NCI-H1436 (cell line): ENCODE measurements at places on chromosomes 7 and 10.

- DNase-seq: no peak
Measured at GRCh38 chr7:112575864-112576263, 95.1 kb downstream of the LSMEM1 start.

- DNase-seq: no peak
Measured at GRCh38 chr10:108872854-108873253, 1050.5 kb downstream of the XPNPEP1 start.

DNA sequence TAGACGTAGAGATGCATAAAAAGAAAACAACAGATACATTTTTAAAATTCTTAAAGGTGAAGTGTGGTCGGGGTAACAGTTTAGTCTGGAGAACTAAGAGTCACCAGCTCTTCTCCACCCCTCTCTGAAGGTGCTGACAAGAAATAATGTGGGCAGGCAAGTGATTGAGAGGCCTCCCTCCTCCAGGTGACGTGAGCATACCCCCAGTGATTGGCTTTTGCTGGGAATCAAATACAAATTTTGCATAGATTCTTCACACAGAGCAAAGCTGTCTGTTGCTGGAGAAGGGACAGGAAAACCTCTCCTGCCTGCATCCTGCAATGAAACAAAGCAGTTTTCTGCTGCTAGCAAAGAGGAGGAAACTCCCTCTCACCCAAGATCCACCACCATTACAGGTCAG, 115.0 kb downstream of the DGKB start:
- no peak for DNase-seq

DNA sequence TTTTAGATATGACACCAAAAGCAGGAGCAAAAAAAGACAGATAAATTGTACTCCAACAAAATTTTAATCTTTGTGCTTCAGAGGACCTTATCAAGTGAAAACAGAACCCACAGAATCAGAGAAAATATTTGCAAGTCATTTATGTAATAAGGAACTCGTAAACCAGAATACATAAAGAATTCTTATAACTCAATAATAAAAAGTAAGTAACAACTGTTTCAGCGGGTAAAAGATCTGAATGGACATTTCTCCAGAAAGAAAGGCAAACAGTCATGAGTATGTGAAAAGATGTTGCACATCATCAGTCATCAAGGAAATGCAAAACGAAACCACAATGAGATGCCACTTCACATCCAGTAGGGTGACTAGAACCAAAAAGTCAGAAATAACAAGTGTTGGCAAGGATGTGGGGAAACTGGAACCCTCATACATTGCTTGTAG, 167.7 kb upstream of the KCTD7 start:
- no peak for DNase-seq

GRCh38 chr7:46776790-46777189, 805.1 kb downstream of the TNS3 start:
- DNase-seq: no peak

- DNase-seq: no peak
Measured at GRCh38 chr7:20079080-20079479, 138.1 kb downstream of the MACC1 start.

DNA sequence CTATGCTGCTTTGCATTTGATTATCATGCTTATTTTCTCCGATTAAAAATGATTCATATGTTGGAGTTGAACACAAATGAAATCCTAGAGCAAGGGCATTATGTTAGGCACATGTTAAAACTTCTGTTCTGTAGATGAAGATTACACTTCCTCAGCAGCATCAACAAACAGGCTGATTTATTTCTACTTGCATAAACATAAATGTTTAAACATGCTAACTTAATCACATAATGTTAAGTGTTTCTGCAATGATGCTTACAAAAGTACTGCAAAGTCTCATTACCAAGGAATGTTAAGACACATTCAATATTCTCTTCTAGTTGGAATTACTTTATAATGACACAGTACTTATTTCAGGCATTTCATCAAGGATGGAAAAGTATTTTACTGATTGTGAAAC, 770.8 kb downstream of the ANKRD7 start:
- no peak for DNase-seq

DNA sequence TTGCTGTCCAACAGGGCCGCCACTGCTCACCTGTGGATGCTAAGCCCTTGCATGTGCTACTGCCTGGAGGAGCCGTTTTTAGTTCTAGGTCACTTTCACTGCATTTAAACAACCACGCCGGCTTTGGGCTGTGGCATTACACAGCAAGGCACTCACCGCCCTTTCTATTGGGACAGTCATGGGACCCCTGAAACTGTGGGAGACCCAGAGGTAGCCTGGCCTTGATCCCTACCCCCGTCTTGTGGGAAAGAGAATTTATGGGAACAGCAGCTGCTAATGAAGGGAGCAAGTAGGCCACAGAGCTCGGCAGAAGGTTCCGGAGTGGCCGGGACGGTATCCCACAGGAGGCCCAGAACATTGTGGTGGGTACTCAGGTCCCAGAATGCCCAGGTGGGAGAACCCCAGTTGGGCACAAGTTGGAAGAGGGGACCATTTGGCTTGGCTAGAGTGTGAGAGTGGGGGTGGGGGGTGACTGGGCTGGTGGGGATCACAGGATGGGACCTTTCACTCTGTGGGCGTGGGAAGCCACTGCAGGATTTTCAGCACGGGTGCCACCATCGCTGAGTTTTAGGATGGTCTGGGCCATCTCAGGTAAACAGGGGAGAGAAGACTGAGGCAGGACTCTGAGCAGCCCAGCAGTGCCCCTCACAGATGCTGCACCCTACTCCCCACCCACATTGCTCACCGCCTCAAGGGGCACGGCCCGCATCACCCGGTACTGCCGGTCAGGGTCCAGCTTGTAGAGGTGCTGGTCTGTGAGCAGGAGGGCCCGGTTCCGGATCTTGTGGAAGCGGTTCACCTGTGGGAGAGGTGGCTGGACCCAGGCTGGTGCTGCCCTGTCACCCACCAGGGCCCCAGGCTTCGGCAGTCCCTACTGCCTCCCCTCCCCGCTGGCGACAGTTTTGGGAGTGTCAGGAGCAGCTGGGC, 15.2 kb downstream of the MYO1G start:
- no peak for DNase-seq

- no peak for DNase-seq
Measured at GRCh38 chr10:62451611-62451975, 77.4 kb downstream of the ZNF365 start.

DNA sequence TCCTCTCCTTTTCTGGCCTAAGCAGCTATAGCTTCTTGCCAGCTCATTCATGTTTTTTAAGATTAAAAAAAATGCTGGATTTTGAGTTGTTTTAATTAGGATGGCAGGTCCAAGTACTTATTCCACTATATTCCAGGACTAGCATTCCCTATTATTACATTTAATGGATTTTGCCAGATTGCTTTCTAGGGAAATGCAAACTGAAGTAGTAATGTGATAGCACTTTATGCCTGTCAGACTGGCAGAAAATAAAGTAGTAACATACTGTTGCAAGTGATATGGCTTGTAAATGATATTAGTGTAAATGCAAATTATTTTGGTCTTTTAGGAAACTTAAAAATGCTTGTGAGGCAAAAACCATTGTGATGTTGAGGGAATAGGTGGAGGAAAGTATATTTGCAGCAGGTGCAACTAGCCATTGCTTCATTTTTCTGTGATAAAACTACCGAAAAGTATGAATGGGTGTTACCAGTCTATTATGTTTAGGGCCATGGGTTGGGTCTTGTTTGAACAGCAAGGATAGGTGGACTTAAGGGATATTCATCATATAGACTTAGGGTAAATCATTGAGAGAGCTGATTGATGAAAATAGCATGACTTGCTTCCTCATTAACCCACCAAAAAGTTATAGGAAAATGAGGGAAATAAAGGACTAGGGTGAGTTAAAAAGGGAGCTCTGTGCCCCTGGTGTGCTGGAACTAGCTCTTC, 19.9 kb downstream of the ZNRF2 start:
- DNase-seq: no peak

GRCh38 chr10:35451151-35452016, 115.1 kb downstream of the CCNY start:
- no peak for DNase-seq

- no peak for DNase-seq
Measured at GRCh38 chr7:143902332-143902899, 440 bp upstream of the TCAF1 start.

GRCh38 chr7:51543801-51544553, 227.4 kb upstream of the COBL start:
- DNase-seq: no peak

GRCh38 chr7:99837649-99838361, 10.0 kb downstream of the CYP3A43 start:
- DNase-seq: no peak

GRCh38 chr7:130736298-130736900, 2.4 kb upstream of the KLF14 start:
- DNase-seq: no peak

GRCh38 chr10:97676770-97677581, 10.1 kb downstream of the AVPI1 start:
- peak; percentile 74 for DNase-seq

DNA sequence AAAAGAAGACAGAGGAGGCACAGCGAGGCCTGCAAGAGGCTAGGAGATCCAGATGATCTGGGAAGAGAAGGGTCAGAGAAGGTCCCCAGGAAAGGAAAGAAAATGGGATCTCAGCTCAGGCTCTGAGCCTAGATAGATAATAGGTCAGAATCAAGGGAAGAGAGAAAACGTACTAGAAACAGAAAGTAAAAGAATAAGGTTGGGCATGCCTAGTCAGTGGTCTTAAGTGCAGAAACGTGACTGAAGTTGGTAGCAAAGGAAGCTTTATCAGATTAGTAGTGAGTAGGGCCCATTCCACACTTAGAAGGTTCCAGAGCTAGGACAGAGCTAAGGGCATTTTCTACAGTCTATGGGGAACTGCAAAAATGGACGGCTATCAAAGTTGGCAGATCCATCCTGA, 84.8 kb upstream of the ASAH2 start:
- no peak for DNase-seq

DNA sequence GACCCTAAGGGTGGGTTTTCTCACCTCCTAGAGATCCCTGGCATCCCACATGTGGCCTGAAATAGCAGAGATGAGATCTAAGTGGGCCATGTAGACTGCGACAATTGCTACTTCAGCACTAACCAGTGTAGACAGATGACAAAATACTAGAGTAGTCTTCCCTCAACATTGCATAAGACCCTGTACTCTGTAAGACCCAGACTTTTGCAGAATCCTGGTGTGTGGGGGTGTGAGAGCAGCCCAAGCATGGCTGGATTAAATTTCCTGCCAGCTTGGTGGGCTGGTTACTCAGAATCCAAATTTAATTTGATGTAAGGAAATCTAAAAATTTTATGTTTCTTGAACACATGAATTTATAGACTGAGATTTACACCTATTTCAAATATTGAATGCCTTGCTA, 88.3 kb downstream of the ZNF365 start:
- DNase-seq: no peak

GRCh38 chr7:139702811-139703486, 74.8 kb downstream of the HIPK2 start:
- DNase-seq: no peak

DNA sequence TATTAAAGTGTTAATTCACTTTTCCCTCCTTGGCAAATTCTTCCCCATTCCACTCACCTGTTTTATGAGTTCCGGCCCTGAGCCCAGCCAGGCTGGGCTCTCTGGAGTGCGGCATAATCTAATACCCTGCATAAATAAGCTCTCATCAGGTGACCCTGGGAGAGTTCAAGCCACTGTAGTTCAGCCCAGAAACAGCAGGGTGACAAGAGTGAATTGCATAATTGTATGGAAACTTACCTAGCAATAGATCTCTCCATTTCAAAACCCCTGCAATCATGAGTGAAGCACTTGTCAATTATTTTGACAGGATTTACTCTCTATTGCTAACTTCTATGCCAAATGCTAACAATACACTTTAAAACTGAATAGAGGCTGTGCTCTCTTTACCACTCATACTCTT, 94.7 kb downstream of the OSBPL3 start:
- DNase-seq: peak; percentile 11

DNA sequence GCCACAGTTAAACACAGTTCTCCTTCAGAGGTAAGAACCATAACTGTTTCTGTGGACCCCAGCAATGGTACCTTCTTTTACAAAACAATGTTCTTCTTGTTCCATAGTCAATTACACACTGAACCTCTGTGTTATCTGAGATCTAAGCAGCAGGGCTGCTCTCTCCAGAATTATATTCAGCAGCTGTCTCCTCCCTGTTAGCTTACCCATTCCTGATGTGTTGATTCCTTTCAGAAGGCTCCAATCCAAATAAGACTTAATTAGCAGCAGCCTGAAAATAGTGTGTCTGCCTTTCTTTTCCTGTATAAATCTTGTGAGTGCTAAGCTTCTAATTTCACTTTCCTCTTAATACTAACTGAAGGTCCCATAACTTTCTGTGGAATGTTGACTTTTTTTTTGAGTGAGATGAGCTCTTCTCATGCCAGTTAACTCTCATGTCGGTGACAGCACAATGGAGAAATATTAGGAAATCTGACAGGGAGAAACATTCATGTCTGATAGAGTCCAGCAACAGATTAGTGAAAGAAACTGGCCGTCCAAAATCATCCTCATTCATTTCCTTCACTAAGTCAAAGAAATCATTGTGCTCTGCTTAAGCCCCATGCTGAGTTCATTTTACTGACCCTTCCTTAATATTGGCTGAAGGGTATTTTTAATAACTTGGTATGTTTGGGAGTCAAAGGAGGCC, 226.5 kb downstream of the PRKG1 start:
- DNase-seq: no peak

- no peak for DNase-seq
Measured at GRCh38 chr10:5947471-5948207, 29.7 kb downstream of the IL15RA start.

DNA sequence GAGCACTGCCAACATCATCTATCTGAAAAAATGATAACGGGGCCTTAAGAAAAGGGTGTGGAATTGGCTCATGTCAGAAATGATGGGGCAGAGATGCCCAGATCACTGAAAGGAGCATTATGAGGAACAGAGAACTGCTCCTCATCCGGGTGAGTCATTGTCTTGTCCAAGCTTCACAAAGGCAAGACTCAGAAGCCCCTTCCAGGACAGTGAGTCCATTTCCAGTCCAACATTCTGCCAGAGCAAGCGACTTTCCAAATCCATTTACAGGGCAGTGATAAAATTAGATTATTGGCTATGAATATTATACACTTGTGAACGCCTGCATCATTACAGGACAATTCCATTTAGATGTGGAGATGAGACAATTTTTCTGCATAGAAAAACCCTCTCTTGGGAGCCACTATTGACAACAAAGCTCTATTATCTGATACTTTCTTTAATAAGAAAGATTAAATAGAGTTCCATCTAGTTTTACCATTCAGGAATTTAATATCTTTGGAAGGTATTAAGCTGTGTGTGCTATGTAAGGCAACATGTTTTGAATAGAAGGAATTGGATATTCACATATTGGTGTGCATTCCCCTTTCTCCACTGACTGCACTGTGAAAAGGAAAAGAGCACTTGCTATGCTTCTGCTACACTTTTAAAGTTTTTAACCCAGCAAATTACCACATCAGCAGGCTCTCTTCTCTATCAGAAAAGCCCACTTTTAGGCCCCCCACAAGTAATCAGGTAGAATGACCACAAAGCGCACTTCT, 159.6 kb downstream of the NRP1 start:
- DNase-seq: no peak

GRCh38 chr7:22386206-22386858, 29.4 kb upstream of the RAPGEF5 start:
- DNase-seq: no peak
